Bladder microvascular endothelial cell (primary cell): ENCODE measurements at places on chromosomes 2 and 18. TPM values are rescaled to one million over a fixed set of nuclear protein-coding genes. Genes with fewer than 3 reads are reported as not detected.

GALNT3 gene
- total RNA-seq, result 0.49 TPM in 1 of 2 replicates, not detected in the other

CD8B2 gene
- not detected in 2 replicates for total RNA-seq

OR6B2 gene
- not detected in 2 replicates for total RNA-seq

GPR35 gene
- total RNA-seq, result 0.16 and 0.50 TPM in 2 replicates

IL1F10 gene
- not detected in 2 replicates for total RNA-seq

ERLEC1 gene
- total RNA-seq, result 36.8 and 62.3 TPM in 2 replicates

POTEI gene
- total RNA-seq, result 0.16 and 0.63 TPM in 2 replicates

SKA1 gene
- total RNA-seq, result 5.6 and 10.7 TPM in 2 replicates

CPO gene
- total RNA-seq, result 0.19 TPM in 1 of 2 replicates, not detected in the other

RNF125 gene
- 4.8 and 6.5 TPM in 2 replicates for total RNA-seq

SNTG2 gene
- 0.44 TPM in 1 of 2 replicates, not detected in the other for total RNA-seq

RSAD2 gene
- total RNA-seq, result 1.9 and 5.3 TPM in 2 replicates

CTIF gene
- total RNA-seq, result 11.0 and 31.2 TPM in 2 replicates

NCKAP5 gene
- total RNA-seq, result under 0.01 and 1.4 TPM in 2 replicates

COL3A1 gene
- total RNA-seq, result 5.0 and 22.5 TPM in 2 replicates

FABP1 gene
- not detected in 2 replicates for total RNA-seq

EML6 gene
- 0.13 and 0.16 TPM in 2 replicates for total RNA-seq

KCNE4 gene
- total RNA-seq, result 0.31 and 0.65 TPM in 2 replicates

KCNF1 gene
- 0.16 and 3.1 TPM in 2 replicates for total RNA-seq
